ENCODE measurements at places on chromosomes 5 and 9.

DNA sequence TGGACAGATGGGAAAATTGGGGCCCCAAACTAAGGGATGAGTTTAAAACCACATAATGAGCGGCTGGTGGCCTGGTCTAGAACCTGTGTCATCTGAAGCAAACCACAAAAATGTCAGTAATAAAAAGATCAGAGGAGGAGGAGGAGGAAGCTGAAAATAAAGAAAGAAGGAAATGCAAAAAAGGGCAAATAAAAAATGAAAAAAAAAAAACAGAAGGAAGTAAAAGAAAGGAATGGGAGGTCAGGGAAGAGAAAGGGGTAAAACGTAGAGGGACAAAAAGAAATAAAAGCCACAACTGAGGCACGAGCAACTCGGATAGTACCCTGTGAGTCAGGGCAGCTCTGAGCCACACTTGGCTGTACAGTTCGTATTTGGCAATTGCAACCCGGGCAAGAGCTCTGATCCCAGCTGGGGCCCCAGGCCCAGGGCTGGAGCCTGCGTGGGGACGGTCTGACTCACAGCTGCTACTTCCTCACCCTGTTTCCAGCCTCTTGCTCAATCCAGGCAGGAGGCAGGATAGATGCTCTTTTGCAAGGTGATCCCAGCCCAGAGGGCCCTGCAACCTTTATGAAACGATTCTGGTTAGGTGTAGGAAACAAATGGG, 137.9 kb upstream of the TRIM32 start:
- no peak overlapping the region for H3K4me3 ChIP-seq
- H3K27ac ChIP-seq: no peak overlapping the region
- no peaks in the 10 kb centered on the region for H3K27me3 ChIP-seq
- no peak for DNase-seq
- H3K36me3 ChIP-seq: no peaks in the 10 kb centered on the region
- H3K4me1 ChIP-seq: peaks cover 5% of the 10 kb centered on the region

- H3K36me3 ChIP-seq: peaks cover 1% of the 10 kb centered on the region
- H3K4me1 ChIP-seq: peaks cover 52% of the 10 kb centered on the region
- peaks cover 19% of the 10 kb centered on the region for H3K27me3 ChIP-seq
- peak overlapping the region; percentile 84 for H3K4me3 ChIP-seq
- H3K27ac ChIP-seq: peak overlapping the region; percentile 79
These were observed 849 bp upstream of the RGMB start for GRCh38 chr5:98772415-98773213.

GRCh38 chr5:156051972-156052371, 275.0 kb upstream of the SGCD start:
- no peak overlapping the region for H3K4me3 ChIP-seq
- peaks cover 12% of the 10 kb centered on the region for H3K27me3 ChIP-seq
- H3K4me1 ChIP-seq: no peaks in the 10 kb centered on the region

- no peak for DNase-seq
- H3K27me3 ChIP-seq: no peaks in the 10 kb centered on the region
- H3K36me3 ChIP-seq: no peaks in the 10 kb centered on the region
- no peak overlapping the region for H3K27ac ChIP-seq
These were observed 160.2 kb upstream of the FTMT start for GRCh38 chr5:121691478-121691877.

DNA sequence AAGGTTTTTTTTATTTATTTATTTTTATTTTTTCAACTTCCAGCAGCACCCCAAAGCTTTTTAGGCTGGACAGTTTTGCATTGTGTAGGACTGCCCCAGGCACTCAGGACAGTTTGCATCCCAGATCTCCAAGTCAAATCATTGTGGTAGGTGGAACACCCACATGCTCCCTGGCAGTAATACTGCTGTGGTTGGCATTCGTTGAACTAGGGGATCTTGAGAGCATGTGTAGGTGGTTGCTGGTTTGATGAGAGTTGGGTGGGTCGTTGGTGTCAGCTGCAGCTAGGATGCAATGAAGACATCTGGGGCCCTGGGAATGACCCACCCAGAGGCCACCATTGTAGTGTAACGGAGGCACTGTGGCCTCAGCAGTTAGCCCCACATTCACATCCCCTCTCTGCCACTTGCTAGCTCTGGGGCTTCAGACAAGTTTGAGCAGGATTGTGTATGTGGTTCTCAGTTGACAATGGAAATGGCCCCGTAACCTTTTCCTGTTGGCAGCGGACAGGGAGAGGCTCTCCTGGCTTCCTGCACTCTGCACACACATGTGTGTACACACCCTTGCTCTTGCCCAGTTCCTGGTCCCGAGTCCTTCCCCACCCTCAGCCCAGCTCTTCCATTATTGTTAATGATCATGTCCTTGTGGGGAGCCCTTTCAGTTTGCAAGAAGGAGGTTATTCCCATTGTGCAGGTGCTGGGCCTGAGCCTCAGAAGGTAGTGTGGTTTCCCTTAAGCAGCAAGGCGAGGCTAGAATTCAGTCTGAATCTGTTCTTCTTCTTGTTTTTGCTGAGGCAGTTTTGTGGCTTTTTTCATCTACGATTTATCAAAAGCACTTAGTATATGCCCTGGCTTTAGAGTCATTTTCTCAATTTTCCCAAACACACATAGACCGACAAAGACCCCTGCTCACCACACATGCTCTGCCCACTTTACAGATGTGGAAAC, 46.5 kb downstream of the PPARGC1B start:
- DNase-seq: no peak
- H3K4me1 ChIP-seq: peaks cover 30% of the 10 kb centered on the region
- no peak overlapping the region for H3K4me3 ChIP-seq
- H3K36me3 ChIP-seq: peaks cover 37% of the 10 kb centered on the region

- no peak overlapping the region for H3K27ac ChIP-seq
- no peaks in the 10 kb centered on the region for H3K4me1 ChIP-seq
These were observed 185.2 kb upstream of the KLF4 start for GRCh38 chr9:107674721-107675277.

DNA sequence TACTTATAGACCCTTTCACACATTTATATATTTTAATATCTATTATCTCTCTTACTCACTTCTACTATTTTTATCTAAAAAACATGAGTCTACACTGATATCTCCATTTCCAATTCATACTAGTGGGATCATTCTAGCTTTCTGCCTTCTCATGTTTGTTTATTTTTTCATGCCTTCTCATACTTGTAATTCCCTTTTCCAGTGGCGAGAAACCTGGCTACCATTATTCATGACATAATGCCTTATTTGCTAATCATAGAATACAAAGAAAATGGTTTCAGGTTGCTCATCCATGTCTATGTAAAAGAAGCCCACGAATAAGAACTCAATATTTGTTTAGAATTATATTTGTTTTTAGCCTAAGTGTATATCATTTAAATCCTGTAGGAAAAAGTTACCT, 232.7 kb upstream of the ACTBL2 start:
- peaks cover 20% of the 10 kb centered on the region for H3K27me3 ChIP-seq
- no peak overlapping the region for H3K27ac ChIP-seq

- no peak overlapping the region for H3K4me3 ChIP-seq
- no peaks in the 10 kb centered on the region for H3K4me1 ChIP-seq
- no peak for DNase-seq
- H3K27ac ChIP-seq: no peak overlapping the region
These were observed 21.1 kb upstream of the ARSI start for GRCh38 chr5:150323819-150324218.

- H3K4me1 ChIP-seq: peaks cover 97% of the 10 kb centered on the region
- H3K36me3 ChIP-seq: peaks cover 88% of the 10 kb centered on the region
- no peaks in the 10 kb centered on the region for H3K27me3 ChIP-seq
- peak overlapping the region; percentile 41 for H3K4me3 ChIP-seq
- peak overlapping the region; percentile 99 for H3K27ac ChIP-seq
- peak; percentile 84 for DNase-seq
These were observed 75.5 kb downstream of the SEMA4D start for GRCh38 chr9:89422151-89422975.

DNA sequence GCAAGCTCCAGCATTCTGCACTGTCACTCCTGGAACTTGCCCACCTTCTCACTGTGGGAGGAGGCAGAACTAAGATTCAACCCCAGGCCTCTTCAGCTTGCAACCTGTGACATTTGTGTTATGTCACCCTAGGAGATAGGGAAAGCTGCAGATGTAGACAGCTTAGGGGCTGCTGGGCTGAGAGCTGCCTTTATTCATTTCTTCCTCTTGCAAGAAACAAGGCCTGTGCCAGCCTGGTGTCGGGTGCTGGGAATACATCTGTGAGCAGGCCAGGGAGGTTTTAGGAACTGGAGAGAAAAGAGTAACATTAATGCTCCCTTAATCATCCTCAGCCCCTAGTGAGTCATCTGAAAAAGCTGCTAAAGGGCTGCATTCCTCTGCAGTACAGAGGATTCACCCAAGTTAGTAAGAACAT, 101.8 kb downstream of the FGF18 start:
- H3K27me3 ChIP-seq: no peaks in the 10 kb centered on the region
- H3K27ac ChIP-seq: no peak overlapping the region
- H3K4me3 ChIP-seq: no peak overlapping the region
- DNase-seq: no peak
- H3K36me3 ChIP-seq: no peaks in the 10 kb centered on the region

GRCh38 chr9:1042466-1042865, 7.7 kb upstream of the DMRT2 start:
- peak; percentile 56 for DNase-seq
- peaks cover 6% of the 10 kb centered on the region for H3K36me3 ChIP-seq
- peaks cover 85% of the 10 kb centered on the region for H3K27me3 ChIP-seq
- H3K27ac ChIP-seq: no peak overlapping the region
- H3K4me3 ChIP-seq: no peak overlapping the region

DNA sequence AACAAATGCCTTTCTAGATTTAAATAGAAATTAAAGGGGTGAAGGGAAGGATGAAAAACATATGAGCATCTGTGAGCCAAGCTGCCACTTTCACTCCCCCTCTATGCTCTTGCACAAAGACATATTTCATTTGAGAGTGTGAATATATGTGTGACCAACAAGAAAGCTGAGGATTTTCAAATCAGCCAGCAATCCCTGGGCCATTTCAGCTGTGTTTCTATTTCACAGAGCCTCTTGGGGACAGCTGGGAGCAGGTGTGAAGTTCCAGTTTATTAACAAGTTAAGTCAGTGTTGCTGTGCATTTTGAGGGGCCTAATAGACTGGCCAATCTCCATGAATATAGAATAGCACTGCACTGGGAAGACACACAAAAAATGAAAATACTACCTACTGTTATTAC, 248.7 kb upstream of the RGMB start:
- H3K36me3 ChIP-seq: no peaks in the 10 kb centered on the region
- H3K27ac ChIP-seq: no peak overlapping the region
- H3K4me1 ChIP-seq: no peaks in the 10 kb centered on the region
- peaks cover 10% of the 10 kb centered on the region for H3K27me3 ChIP-seq

Data from activated naive CD8-positive, alpha-beta T cell treated with anti-CD3 and anti-CD28 coated beads for 36 hours (primary cell).